ENCODE measurements at places on chromosomes 13 and 19.

GRCh38 chr19:42350417-42350816 is 25.0 kb downstream of the MEGF8 start:
- DNase-seq = no peak

DNA sequence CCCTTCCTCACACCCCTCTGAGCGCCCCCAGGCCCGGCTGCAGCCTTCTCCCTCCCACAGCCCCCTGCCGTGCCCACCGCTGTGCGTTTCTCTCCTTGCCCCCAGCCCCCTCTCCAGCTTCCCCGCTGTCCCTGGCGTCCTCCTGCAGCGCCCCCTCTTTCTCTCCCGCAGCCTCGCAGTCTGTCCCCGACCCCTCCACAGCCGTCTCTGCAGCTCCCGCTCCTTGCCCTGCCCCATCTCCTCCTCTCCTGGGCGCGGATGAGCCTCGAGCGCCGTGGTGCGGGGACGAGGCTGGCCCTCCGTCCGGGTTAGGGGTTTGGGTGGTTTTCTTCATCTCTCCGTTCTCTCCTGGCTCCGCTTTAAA is 1.1 kb downstream of the KMT5C start:
- DNase-seq = peak; percentile 17

DNA sequence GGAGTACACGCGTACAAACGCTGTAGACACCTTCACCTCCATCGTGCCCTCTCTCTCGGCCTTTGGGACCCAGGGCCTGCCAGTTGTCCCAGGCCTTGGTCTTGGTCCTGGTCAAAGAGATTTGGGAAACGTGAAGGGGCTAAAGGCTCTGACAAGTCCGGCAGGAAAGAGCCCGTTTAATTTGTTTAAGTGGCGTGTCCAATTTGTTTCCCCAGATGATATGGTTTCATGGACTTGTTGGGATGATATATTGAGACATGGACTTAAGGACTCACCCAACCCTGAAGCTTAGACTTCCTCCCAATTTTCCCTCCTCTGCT is 2.7 kb downstream of the CLEC11A start:
- no peak for DNase-seq

GRCh38 chr19:10021863-10022262 is 8.6 kb downstream of the RDH8 start:
- no peak for DNase-seq

- no peak for DNase-seq
These were observed 49.9 kb downstream of the SLC7A9 start for GRCh38 chr19:32819419-32820400.

- DNase-seq = no peak
These were observed 7.2 kb downstream of the ADGRE2 start for GRCh38 chr19:14770944-14771839.

DNA sequence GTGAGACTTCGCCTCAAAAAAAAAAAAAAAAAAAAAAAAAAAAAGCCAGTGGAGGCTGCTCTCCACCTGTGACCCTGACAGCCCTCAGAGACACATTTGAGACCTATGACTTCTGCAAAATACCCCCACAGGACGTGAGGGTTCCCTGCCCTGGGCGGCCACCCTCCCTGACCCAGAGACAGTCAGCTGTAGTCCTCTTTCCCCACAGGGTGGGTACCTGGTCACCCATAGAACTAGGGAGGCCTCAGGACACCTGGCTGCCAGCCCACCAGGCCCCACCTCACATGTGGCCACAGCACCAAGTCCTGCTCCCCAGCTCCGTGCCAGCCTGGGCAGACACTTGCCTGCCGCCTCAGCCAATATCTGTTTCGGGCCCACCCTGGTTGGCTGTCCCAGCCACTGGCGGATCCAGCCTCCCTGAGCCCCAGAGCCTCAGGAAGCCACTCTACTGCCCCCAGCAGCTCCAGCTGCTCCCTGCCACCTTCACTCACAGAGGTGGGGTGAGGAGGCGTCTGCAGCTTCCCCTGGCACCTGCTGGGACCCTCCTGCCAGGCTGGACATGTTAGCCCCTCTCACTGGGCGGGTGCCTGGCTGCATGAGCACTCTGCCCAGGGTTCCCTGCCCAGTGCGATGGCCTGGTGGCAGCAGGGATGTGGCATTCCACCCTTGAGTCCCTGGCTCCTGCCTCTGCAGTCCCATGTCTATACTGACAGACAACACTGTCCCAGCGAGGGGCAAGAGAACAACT is 6.9 kb downstream of the MKNK2 start:
- no peak for DNase-seq

GRCh38 chr19:1284979-1285736 is 515 bp upstream of the EFNA2 start:
- DNase-seq = no peak

DNA sequence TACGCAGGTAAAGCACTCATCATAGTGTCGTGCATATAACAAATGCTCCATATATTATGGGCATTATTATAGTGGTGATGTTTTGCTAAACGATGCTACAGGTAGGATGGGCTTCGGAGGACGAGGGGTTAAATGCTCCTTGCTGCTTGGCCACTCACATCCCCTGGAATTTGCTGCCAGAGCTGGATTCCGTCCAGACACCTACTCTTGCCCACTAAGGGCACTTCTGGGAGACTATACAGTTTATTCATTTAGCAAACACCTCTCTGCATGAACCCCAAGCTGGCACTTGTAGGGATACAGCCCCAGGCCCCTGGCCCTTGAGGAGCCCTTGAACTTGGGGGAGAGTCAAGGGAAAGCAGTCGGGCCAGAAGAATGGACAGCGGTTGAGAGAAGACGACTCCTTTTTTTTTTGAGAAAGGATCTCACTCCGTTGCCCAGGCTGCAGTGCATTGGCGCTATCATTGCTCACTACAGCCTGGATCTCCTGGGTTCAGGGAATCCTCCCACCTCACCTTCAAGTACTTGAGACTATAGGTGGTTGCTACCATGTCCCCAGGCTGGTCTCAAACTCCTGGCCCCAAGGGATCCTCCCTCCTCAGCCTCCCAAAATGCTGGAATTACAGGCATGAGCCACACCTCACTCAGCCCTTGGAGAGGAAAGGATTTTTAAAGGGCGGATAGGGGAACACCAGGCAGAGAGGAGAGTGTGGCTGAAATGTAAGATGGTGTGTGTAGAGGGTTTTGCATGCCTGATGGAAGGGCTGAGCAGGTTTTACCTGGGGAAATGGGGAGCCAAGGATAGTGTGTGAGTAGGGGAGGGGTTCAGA is 1.1 kb upstream of the MRPL34 start:
- DNase-seq = no peak

Measured in stimulated activated CD8-positive, alpha-beta memory T cell treated with anti-CD3 and anti-CD28 coated beads, Interleukin-2, amount 100 ng/mL, for 48 hours (primary cell).